ENCODE measurements at places on chromosomes 4 and X.

DNA sequence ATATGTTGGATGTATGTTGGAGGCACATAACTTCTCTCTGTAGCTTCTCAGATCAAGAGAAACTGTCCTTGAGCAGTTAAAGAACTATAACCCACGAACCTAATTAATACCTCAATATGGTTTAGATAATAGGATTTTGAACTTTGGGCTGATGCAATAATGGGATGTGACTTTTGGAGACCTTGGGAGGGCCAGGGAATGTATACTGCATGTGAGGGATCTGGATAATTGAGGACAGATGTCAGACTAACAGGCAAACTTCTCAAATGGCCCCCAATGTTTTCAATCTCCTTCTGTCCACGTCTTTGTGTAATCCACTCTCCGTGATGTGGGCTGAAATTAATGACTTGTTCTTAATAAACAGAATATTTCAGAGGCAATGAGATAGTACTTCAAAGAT, 202.2 kb upstream of the FAT4 start:
- DNase-seq: no peak

GRCh38 chr4:148152868-148153625, 289.2 kb downstream of the NR3C2 start:
- DNase-seq: no peak

DNA sequence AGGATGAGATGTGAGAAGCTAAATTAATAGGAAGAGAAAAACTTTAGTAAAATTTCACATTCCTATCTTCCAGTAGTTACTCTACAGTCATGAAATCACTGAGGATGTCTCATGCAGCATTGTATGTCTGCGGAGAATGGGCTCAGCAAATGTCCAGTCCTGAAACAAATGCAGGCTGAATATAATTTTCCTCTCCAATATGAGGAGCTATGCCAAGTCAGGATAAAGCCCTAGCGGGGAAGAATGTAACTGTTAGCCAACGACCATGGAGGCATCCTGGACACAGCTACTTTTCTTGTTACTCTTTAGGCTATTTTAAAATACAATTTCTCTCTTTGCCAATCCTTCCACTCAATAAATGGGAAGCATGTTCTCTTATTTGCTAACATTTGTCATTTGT, 127.7 kb downstream of the PRKX start:
- no peak for DNase-seq

- peak; percentile 3 for DNase-seq
Observed at GRCh38 chrX:105876658-105877057, 54.3 kb downstream of the NRK start.

GRCh38 chr4:108619372-108620100, 840 bp upstream of the RPL34 start:
- DNase-seq: no peak

DNA sequence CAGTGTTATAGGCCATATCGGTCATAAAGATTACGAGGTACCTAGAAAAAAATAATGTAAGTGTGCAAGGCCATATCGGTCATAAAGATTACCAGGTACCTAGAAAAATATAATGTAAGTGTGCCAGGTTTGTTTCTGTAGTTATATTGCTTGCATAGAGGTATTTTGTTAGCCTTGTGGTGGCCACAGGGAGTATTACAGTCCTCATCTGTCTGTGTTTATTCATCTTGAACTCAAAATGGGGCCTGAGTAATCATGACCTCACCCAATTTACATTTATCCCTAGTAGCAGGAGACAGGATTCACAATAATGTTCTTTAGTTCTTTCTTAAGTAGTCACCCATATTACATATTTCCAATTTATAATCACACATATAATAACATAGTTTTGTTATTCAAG, 459.7 kb downstream of the MID1IP1 start:
- DNase-seq: no peak

DNA sequence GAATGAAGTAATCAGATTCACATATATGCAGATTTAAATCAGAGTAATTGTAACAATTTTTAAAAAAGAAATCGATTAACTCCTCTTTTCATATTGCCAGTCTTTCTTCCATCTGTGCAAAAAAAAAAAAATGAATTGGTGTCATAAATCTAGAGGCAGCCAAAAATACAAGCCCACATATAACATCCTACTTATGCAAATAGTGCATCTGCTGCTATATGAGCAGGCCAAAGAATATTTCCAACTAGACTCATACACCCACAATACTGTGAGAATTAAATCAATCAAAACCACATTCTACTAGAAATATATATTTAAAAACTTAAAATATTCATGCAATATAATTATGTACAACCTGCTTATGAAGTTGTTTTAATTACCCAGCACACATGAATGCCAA, 298.1 kb upstream of the TRAM1L1 start:
- no peak for DNase-seq

GRCh38 chr4:180581061-180581460, 1662.1 kb upstream of the TENM3 start:
- DNase-seq: no peak

GRCh38 chr4:23878912-23879732, 10.7 kb downstream of the PPARGC1A start:
- no peak for DNase-seq

DNA sequence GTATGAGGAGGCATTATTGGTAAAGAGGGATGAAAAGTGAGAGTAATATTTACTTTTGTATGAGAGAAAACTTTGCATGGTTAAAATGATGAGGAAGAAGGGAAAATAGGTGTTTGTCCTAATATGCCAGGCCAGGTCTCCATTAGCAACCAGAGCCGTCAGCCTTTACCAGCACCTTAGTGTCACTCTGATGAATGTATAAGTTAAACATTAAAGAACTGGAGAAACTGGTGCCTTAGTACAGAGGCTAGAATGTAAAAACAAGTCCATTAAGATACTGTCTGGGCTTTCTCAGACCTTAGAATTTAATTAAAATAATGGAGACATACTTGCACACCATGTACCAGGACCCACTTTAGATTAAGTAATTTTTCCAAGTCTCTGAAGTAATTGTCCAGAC, 222.3 kb downstream of the FAM47A start:
- DNase-seq: no peak

DNA sequence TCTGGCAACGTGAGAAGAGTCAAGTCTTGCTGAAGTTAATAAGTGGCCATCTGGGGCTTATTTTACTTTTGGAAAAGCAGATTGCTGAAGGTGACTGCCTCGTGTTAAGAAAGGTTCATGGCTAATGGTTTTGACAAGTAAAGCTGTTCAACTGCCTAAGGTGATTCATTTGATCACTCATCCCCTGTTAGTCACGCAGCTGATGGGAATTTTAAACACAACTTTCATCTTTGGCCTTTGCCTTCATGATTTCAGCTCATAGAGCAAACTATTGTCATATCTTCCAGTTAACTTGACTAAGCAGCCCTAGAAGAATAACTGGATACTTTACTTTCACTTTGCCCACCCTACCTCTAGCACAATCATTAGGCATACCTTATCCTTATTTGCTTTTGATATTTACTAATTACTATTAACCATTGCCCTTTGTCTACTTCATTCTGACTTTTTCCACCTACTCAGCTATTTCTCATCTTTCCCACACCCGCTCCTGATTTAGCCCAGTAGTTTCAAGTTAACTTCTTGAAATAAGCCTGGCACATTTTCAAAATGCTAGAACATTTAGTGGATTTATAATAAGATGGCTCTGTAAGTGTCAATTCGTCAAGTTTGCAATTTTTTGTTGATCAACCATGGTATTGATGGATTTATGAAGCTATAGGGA, 170.6 kb upstream of the S100G start:
- DNase-seq: no peak

GRCh38 chr4:143184217-143184502, 557 bp upstream of the USP38 start:
- DNase-seq: peak; percentile 63

DNA sequence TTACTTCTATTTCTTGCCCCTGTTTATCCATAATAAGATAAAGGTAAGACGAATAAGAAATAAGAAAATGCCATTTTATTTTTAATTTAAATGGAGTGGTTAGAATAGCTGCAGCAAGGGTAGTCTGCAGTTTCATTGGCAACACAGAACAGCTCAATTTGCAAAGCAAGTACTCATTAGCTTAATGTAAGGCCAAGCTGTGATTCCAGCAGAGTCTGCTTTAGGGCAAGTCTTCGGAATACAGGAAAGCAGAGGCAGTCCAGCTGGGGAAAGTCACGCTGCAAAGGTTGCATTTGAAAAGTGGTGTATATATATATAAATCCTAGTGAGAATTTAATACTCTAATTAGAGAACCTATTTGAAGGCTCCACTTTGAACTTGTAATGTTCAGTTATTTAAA, 59.0 kb downstream of the ANXA10 start:
- no peak for DNase-seq

- no peak for DNase-seq
Observed at GRCh38 chr4:150251752-150252190, 173.5 kb downstream of the DCLK2 start.

- DNase-seq: no peak
Observed at GRCh38 chr4:68905939-68906779, 45.4 kb downstream of the UGT2A3 start.

DNA sequence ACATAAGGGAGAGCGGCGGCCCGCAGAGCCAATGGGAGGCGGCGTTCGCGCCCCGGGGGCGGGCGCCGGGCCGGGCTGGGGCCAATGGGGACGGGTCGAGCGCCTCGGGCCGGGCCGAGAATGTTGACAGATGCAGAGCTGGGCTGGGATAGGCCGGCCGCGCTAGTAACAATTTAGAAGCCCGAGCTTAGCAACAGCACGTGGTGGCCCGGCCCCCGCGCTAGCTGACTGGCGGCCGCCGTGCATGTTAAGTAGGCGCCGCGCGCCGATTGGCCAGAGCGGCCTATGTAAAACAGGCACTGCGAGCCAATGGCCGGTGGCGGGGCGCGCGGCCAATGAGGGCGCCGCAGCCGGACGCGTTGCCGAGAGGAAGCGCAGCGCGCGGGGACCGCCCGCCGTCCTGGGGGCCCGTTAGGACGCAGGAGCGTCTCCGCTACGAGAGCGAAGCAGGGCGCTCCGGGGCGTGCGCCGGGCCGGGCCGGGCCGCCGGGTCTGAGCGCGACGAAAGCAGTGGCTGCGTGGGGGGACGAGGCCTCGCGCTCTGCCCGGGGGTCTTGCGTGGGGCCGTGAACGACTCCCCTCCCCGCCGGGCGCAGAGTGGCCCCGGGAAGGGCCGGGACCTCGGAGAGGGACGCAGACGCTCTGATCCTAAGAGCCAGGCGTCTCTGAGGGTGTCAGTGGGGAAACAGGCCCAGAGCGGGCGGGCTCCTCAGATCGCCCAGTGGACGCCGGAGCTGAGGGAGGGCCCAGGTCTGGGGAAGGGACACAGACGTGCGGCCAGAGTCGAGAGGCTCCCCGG, 435 bp upstream of the MXD4 start:
- peak; percentile 93 for DNase-seq

- DNase-seq: no peak
Observed at GRCh38 chr4:155772459-155773195, 13.8 kb downstream of the GUCY1B1 start.

GRCh38 chr4:11480683-11481082, 52.0 kb upstream of the HS3ST1 start:
- no peak for DNase-seq

- DNase-seq: no peak
Observed at GRCh38 chrX:149516604-149517003, 11.5 kb upstream of the IDS start.

GRCh38 chr4:62474802-62475201, 1274.7 kb downstream of the ADGRL3 start:
- no peak for DNase-seq

- DNase-seq: no peak
Observed at GRCh38 chr4:101200561-101200960, 146.8 kb downstream of the PPP3CA start.

- no peak for DNase-seq
Observed at GRCh38 chr4:10532155-10532554, 74.9 kb upstream of the ZNF518B start.

Data from NCI-H1436 (cell line).